ENCODE measurements at places on chromosomes 2 and 18. TPM values are rescaled to one million over a fixed set of nuclear protein-coding genes. Genes with fewer than 3 reads are reported as not detected.

GRCh38 chr2:25497229-25497917 is 155.6 kb upstream of the DNMT3A start:
- DNase-seq: no peak

DNA sequence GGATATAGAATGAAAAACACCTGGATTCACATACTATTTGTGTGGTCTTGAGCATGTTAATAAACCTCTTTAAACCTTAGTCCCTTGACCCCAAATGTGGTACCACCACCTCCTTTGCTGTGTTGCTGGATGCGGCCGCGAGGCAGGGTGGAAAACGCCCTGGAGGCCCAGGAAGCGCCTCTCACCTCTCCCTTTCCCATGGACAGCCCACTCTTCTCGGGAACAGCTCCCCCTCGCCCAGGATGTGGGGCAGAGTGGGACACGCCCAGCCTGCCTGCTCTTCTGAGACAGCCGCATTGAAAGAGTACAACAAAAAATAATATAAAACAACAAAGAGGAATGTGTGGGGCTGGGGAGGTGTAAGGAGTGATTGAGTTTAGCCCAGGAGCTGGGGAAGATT is 549.0 kb upstream of the ID2 start:
- no peak for DNase-seq

GRCh38 chr2:105362862-105363591 is 25.7 kb downstream of the C2orf49 start:
- no peak for DNase-seq

TLX2 gene
- not detected for total RNA-seq

- peak; percentile 16 for DNase-seq
Measured at GRCh38 chr2:178589335-178589734, 109.1 kb downstream of the PLEKHA3 start.

RUFY4 gene
- total RNA-seq: not detected

Data from HT-29 (cell line).